CD4-positive, CD25-positive, alpha-beta regulatory T cell (primary cell): ENCODE measurements at places on chromosomes 4 and X. TPM values are rescaled to one million over a fixed set of nuclear protein-coding genes. Genes with fewer than 3 reads are reported as not detected.

The TMEM164 gene
- 2.1 TPM for polyA plus RNA-seq

The AFAP1 gene
- polyA plus RNA-seq = 4.1 TPM

The MAGEA6 gene
- not detected for polyA plus RNA-seq

- no peak for DNase-seq
Observed at GRCh38 chr4:166386491-166387360, 513.7 kb downstream of the TLL1 start.

DNA sequence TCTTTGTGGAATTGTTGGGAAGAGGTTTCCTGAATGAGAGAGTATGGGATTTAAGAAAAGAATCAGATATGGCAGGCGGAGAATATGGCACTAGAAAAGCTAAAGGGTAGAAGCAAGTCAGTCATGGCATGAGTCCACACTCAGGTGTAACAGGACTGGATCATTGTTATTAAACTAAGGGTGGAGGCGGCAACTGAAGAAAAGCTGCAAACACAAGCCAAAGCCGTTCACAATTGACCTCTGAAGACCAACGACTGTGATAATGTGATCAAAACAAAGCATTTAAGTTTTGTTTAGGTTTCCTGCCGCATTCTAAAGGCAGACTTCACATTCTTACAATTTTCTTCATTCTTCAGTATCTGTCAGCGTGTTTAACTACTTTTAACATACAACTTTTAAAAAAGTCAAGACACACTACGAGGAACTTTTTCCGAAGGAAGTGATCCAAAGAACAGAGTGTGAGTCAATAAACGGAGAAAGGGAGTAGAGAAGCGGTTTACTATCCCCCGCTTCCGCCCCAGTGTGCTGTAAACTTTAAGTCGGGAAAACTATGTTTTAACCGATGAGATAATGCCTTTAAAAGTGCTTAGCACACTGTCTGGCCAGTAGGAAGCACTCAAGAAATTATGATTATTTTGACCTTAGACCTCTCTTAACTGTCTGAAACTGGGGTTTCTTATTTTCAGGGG is 909 bp upstream of the SLAIN2 start:
- no peak for DNase-seq

- no peak for DNase-seq
Observed at GRCh38 chr4:54092405-54093323, 7.3 kb upstream of the GSX2 start.

GRCh38 chr4:138749303-138749702 is 266.3 kb upstream of the NOCT start:
- no peak for DNase-seq

- DNase-seq = no peak
Observed at GRCh38 chr4:119746951-119747350, 118.3 kb upstream of the PDE5A start.

GRCh38 chr4:84366907-84367306 is 132.2 kb downstream of the NKX6-1 start:
- no peak for DNase-seq

GRCh38 chr4:185204238-185204910 is 574 bp upstream of the CFAP97 start:
- DNase-seq = no peak

GRCh38 chr4:154184238-154184637 is 307.4 kb downstream of the DCHS2 start:
- DNase-seq = no peak

- no peak for DNase-seq
Observed at GRCh38 chr4:40649321-40649720, 19.7 kb upstream of the RBM47 start.

- no peak for DNase-seq
Observed at GRCh38 chr4:138330531-138330930, 88.4 kb upstream of the SLC7A11 start.

- DNase-seq = no peak
Observed at GRCh38 chr4:113472864-113473263, 288.7 kb downstream of the CAMK2D start.

- no peak for DNase-seq
Observed at GRCh38 chr4:152211936-152212653, 323.8 kb downstream of the FBXW7 start.
